Activated CD8-positive, alpha-beta T cell treated with anti-CD3 and anti-CD28 coated beads, Interleukin-2, amount 10 ng/mL, durations not matched to agents 7 days and 5 days (primary cell): ENCODE measurements at places on chromosomes 11 and 22.

GRCh38 chr11:57905439-57905838 lies 118.2 kb upstream of the OR9Q1 start:
- DNase-seq: no peak

GRCh38 chr11:29844701-29845379 lies 172.0 kb downstream of the KCNA4 start:
- DNase-seq: no peak

GRCh38 chr22:33357981-33358399 lies 299.8 kb upstream of the SYN3 start:
- DNase-seq: no peak

- DNase-seq: peak; percentile 61
These were observed at the start of gene ZNF215 for GRCh38 chr11:6926208-6927029. TSS of gene ZNF215 (plus strand) at chr11:6926426. CDS start at chr11:6932273, 5,847 bp downstream.

DNA sequence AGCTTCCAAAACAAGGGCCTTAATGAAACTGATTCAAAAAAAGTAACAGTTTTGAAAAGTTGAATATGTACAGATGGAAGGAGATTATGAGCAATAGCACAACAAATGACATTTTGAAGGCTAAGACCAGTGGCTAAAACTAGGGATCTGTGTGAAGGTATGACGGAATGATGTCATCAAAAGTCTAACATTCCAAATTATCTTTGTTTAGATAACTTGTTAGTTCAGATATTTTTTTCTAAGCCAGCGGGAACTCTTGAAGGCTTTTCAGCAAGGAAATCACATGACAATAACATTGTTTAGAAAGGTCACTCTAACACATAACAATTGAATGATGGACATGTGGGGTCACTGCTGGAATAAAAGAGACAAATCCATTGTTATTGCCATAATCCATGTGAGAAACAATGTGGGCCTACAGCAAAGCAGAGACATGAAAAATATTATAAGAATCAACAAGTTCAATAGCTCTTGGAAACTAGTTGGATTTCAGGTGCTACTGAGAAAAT lies 260.5 kb downstream of the CASP12 start:
- no peak for DNase-seq

DNA sequence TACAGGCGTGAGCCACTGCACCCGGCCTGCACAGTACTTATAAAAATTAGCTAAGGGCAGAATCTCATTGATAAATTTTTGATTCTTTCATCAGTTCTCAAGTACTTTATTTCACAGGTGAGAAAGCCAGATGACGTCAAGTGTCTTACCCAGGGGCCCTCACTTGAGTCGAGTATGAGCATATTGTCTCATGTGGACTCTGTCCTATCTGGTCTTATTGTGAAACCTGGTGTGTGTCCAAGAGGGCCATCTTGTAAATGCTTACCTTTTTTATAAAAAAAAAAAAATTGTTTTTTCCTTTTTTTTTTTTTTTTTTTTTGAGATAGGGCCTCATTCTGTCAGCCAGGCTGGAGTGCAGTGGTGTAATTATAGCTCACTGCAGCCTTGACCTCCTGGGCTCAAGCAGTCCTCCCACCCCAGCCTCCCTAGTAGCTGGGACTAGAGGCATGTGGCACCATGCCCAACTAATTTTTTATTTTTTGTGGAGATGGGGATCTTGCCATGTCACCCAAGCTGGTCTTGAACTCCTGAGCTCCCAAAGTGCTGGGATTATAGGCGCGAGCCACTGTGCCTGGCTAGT lies 6.0 kb downstream of the ACO2 start:
- no peak for DNase-seq

GRCh38 chr22:50532824-50533796 lies 3.3 kb upstream of the TYMP start:
- DNase-seq: no peak

- DNase-seq: no peak
These were observed 1342.7 kb upstream of the TENM4 start for GRCh38 chr11:80783561-80783960.

- no peak for DNase-seq
These were observed 1416.4 kb upstream of the RAG2 start for GRCh38 chr11:38014405-38014804.

GRCh38 chr11:22163394-22163797 lies 29.5 kb upstream of the ANO5 start:
- no peak for DNase-seq

GRCh38 chr22:46827781-46828180 lies 65.3 kb downstream of the TBC1D22A start:
- no peak for DNase-seq

GRCh38 chr22:27335102-27335660 lies 466.4 kb downstream of the MN1 start:
- no peak for DNase-seq

DNA sequence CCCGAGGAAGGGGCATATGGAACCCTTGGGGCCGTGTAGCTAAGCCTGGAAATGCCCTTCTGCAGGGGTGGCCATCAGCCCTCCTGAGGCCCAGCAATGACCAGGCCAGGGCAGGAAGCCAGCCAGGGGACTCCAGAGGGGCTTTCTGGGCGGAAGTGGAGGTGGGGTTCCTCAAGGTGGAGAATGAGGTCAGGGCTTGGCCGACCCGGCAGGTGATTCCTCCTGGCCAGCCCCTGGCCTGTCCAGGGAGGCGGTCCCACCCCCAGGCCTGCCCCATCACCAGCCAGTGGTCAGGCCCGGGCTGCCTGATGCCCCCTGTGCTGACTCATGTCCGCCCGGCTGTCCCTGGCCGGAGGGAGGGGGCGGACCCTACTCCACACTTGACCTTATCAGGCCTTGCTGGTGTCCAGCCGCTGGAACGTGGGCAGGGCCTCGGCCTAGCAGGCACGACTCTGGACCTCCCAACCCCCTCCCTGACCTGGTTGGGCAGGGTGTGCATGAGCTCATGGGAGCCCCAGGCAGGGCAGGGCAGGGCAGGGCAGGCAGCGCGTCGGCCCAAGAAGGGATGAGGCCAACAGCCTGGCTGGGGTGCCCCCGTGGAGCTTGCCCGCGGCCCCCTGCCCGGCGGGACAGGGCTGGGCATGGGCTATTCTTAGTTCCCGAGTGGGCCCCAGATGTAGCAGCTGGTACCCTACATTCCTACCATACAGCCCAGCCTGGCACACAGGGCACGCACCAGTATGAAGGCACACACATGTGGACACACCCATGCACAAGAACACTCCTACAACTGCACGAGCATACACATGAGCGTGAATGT lies 35.9 kb downstream of the RPL3 start:
- DNase-seq: no peak

DNA sequence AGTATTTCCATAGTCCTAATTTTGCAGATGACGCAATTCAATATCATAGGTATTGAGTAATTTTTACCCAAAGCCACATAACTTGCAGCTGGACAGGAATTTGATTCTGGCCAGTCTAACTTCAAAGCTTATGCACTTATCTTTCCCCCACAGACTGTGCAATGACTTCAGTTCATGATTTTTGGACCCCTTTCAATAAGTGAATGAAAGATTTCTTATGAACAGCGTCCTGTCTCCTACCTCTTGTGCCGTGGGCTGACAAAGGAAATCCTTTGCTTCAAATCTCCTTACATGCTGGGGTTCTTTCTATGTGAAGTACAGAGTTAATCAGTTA lies 217.7 kb upstream of the KIRREL3 start:
- DNase-seq: no peak

DNA sequence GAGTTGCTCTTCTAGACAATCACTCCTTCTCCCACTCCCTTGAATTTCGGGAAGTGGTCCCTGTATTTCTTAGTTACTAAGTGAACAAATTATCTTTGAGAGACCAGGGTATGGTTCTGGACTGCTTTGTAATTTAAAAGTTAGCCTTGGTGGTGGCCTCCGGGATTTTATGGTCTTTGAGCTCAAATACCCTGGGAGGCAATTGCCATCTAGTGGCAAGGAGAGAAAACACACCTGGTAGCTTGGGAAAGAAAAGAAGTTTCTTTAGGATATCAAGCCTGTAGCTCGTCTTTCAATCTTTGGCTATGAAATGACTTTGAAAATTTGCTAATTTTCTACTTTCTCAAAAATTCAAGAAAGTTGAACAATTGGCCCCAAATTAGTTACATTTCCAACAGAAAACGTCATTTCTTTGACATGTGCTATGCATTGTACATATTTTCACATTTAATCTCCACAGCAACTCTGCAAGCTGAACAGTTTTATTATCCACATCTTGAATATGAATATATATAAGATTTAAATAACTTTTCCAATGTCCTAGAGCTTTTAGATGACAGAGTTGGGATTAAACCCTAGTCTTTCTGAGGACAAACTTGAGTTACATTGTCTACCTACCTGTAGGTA lies 39.1 kb downstream of the MMP27 start:
- DNase-seq: peak; percentile 38

- DNase-seq: no peak
These were observed 201.0 kb downstream of the BARX2 start for GRCh38 chr11:129576652-129577051.

DNA sequence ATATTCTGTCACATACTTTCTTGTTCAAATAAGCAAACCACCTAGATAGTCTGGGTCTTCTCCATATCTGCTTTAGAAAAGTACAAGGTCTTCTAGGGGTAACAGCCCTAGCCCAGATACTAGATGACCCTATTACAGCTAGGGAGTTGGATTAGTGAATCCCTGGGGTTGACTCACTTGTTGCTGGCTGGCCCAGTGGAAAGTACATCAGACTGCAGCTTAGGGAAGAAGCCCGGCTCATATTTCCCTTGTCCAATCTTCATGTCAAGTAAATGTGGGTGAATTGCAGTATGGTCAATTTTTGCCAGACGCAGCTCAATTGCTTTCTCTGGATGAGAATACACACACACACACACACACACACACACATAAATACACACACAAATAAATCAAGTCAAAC lies 79.1 kb upstream of the SCUBE2 start:
- no peak for DNase-seq

DNA sequence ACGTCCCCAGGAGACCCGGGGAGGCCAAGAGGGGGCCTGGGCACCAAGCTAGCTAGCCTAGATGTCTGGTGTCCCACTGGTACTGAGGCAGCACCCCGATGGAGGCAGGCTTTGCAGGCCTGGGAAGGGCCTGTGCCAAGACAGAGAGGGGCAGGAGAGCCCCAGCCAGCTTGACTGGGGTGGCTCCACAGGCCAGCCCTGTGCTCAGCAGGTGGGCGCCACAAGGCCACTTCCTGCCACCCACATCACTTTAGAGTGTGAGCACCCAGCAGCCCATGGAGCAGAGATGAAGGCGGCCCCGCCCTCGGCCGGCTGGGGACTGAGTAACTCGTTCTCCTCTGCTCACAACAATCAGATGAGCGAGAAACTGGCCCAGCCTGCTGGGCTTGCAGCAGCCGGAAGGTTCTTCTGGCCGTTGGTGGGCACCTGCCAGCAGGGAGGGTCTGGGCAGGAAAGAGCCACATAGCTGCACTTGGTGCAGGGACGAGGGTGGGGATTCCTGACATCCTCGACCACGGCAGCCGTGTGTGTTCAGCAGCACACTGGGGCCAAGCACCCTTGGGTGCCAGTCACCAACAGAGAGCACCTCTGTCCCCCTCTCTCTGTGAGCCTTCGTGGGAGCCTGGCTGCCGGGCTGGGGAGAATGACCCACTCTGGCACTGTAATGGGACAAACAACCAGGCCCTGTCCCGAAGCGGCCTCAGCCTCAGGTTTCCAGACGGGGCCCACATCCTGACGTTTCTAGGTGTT lies 7.6 kb downstream of the OSBPL5 start:
- DNase-seq: peak; percentile 41

DNA sequence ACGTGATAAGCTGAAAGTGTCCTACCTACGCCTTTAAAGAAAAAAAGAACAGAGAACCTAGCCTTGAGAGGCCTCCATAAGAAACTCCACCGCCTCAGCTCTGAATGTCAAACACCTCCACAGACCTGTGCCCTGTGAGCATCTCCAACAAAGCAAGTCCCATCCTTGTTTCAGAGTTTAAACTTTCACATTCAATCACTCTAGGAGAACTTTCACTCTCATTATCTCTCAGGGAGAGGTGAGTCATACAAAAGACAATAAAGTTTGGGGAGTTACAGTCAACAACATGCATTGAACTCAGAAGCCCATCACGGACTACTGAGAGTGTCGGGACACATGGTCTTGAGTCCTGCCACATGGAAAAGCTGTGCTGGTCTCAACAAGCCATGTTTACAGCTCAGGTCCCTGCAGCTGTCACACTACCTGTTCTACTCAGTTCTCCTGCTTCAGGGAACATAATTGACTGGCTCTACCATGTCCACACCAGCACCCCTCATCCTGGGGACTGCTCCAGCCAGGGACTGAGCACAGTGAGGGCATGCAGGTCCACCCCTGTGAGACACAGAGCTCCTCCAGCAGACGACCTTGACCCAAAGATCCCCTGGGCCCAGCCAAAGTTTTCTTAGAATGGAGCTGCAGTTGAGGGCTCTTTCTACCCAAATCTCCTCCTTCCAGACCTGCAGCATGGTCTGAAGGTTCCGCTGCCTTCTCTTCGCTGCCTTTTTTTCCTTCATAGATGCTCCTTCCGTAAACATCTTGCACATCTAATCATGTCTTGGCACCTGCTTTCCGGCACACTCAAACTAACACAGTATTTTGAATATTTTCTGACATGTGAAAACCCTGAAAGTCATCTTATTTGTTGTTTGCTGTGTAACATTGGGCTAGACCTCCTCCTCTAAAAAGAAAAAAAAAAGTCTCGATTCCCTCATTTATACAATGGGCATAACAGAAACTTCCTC lies 114.9 kb downstream of the ETS1 start:
- peak; percentile 69 for DNase-seq

DNA sequence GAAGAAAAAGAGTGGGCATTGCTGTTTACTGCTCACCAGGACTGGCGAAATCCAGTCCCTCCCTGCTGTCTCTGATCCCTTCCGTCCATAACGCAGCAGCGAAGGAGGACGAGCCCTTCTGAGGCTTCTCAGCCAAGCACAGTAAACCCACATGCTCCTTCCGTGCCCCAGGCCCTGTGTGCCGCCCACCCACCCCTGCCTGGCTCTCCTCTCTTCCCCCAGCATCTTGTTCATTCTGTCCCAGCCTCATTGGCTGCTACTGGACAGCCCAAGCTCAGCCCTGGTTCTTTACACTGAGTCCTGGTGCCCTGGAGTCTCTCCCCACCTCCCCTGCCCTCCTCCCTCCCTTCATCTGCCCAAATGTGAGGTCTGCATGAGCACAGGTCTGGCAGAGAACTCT lies 559.7 kb downstream of the BRD1 start:
- DNase-seq: no peak

GRCh38 chr11:35347173-35347878 lies 72.0 kb downstream of the SLC1A2 start:
- no peak for DNase-seq

DNA sequence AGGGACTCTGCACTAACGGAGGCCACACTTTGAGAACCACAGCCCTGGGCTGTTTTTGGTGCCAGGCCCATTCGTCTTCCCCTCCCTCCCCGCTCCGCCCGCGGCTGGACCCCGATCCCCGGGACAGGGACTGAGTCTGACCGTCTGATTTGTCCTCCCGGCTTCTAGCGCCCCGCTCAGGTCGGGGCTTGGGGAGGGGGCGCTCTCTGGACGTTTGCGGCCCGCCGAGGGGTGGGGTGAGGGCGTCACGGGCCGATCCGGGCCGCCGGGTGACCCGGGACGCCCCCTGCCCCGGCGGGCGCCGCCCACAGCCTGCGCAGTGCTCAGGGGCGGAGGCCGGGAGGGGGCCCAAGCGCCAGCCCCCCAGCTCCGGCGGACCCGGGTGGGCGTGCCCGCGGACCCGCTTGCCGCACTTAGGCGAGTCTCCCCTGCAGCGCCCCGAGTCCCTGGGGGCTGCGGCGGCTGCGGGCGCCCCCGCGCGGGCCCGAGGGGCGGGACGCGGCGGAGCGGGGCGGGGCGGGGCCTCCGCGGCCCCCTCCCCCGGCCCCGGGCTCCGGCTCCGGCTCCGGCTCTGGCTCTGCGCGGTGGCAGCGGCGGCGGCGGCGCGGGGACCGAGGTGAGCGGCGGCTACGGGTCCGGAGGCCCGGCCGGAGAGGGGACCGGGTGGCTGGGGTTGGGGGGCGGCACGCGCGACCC lies 33.7 kb upstream of the PRR5 start:
- DNase-seq: no peak
